ENCODE measurements at places on chromosomes 2 and 18. TPM values are rescaled to one million over a fixed set of nuclear protein-coding genes. Genes with fewer than 3 reads are reported as not detected.

Gene IL1F10
- total RNA-seq: not detected

Gene SERPINB7
- not detected for total RNA-seq

Gene FTCDNL1
- 1.2 TPM for total RNA-seq

Gene MC5R
- not detected for total RNA-seq

Gene OTOS
- not detected for total RNA-seq

Gene FOXI3
- 0.57 TPM for total RNA-seq

Gene DNAJC10
- 261 TPM for total RNA-seq

Gene PDCD1
- total RNA-seq: not detected

Gene SPHKAP
- total RNA-seq: 0.07 TPM

Gene ABCG8
- not detected for total RNA-seq

Gene FHL2
- total RNA-seq: 3.0 TPM

Gene SCYGR6
- total RNA-seq: not detected

Gene PUS10
- total RNA-seq: 7.1 TPM

Gene CCNT2
- total RNA-seq: 74.8 TPM

Gene METTL8
- total RNA-seq: 26.9 TPM

Gene MTHFD2
- 64.9 TPM for total RNA-seq

Gene ABCG5
- total RNA-seq: not detected

Gene ZNF521
- 39.1 TPM for total RNA-seq

Gene C2orf80
- not detected for total RNA-seq

Gene HOXD13
- total RNA-seq: not detected

Gene MC2R
- not detected for total RNA-seq

Gene MYL1
- total RNA-seq: not detected

Gene LRP1B
- 0.57 TPM for total RNA-seq

Gene SERPINB12
- total RNA-seq: not detected

Gene GKN1
- total RNA-seq: not detected

Gene CAPN14
- total RNA-seq: 0.50 TPM

Gene PLGLB2
- total RNA-seq: 8.3 TPM

Gene KIF5C
- total RNA-seq: 26.8 TPM

Gene INHBB
- 0.16 TPM for total RNA-seq

Gene DSG4
- total RNA-seq: not detected

Gene NLRC4
- not detected for total RNA-seq

Gene CTIF
- 26.4 TPM for total RNA-seq

Gene COL3A1
- total RNA-seq: 30.4 TPM

Gene LRATD1
- 177 TPM for total RNA-seq

Gene CPLX4
- total RNA-seq: not detected

Gene TLX2
- not detected for total RNA-seq

Gene KCNK3
- 1.2 TPM for total RNA-seq

Gene ZAP70
- 2.6 TPM for total RNA-seq

Gene PROM2
- 14.2 TPM for total RNA-seq

Gene UGT1A7
- not detected for total RNA-seq

Gene IL37
- total RNA-seq: not detected

Gene TRABD2A
- 1.4 TPM for total RNA-seq

Gene SERPINB3
- total RNA-seq: not detected

Gene ANKRD53
- total RNA-seq: 5.4 TPM

Gene NFATC1
- total RNA-seq: 4.5 TPM

Gene UGT1A4
- total RNA-seq: not detected

Gene TEX44
- not detected for total RNA-seq

Gene CABYR
- total RNA-seq: 8.0 TPM

Gene SLC9A4
- total RNA-seq: 0.62 TPM

Gene PELI1
- 68.4 TPM for total RNA-seq

Gene C18orf54
- total RNA-seq: 12.6 TPM

Gene RRM2
- total RNA-seq: 79.8 TPM

Gene TFCP2L1
- total RNA-seq: 0.78 TPM

Gene CRYBA2
- 30.1 TPM for total RNA-seq

Gene RFTN2
- total RNA-seq: 5.4 TPM

Gene ACTG2
- total RNA-seq: 0.19 TPM

Gene POTEC
- total RNA-seq: not detected

Gene ASAP2
- total RNA-seq: 69.3 TPM
